ENCODE measurements at places on chromosomes 5 and 9. TPM values are rescaled to one million over a fixed set of nuclear protein-coding genes. Genes with fewer than 3 reads are reported as not detected.

GRCh38 chr5:149397530-149397929 is 18.4 kb upstream of the IL17B start:
- DNase-seq, result no peak

- DNase-seq, result peak; percentile 80
Measured at GRCh38 chr9:95511952-95512708, 4.6 kb downstream of the PTCH1 start.

DNA sequence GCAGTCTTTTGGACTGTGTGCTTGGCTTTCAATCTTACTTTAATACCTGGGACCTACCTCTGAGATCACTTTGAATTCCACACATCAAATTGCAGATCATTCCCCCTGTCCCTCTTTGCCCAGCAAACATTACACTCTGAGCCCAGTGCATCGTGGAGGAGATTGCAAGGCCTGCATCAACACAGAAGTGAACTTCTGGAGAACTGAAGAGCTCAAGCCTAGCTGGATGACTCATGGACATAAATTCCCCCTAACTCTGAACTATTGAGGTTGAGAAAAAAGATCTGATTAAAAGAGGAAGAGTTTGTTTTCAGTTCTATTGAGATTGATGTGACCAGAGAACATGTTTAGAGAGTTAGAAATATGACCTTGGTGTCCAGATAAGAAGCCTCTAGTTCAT is 316.0 kb upstream of the DMAC1 start:
- DNase-seq, result no peak

GRCh38 chr5:160152287-160152686 is 33.0 kb upstream of the PWWP2A start:
- DNase-seq, result no peak

GRCh38 chr9:114856942-114857315 is 51.1 kb upstream of the TNFSF15 start:
- DNase-seq, result no peak

DNA sequence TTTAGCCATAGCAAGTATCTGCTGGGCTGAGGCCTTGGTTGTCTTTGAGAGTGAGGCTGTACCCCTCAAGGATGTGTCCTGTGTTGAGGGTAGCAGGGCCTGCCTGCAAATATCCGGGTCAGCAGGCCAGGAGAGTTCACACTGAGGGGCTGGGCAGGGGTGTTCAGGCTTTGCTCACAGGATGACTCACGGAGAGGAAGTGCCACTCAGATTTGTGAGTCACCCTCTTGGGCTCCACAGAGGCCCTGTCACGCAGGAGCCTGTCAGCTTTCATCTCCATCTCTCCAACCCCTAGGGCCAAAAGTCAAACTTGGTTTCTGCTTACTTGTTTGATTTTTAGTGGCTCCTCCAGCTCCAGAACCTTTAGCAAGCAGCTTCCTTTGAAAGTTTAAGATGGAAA is 211.5 kb downstream of the SEC61B start:
- DNase-seq, result no peak

DNA sequence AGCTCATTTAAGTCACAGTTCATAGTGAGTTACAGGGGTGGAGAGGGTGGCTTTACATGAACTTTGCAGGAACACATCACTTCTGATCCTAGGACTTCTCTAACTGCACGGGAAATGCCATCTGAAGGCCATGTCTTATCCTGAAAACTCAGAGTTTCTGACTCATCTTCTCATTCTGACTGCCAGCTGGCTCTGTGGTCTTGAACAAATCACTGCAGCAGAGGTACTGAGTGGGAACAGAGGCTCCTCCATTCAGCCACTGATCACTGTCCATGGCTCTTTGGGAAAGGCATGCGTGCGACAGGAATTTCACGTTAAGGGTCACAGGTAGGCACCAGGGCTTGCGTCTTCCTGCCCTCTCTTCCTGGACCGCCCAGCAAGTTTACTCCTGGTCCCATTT is 114.6 kb upstream of the LRRTM2 start:
- no peak for DNase-seq

DNA sequence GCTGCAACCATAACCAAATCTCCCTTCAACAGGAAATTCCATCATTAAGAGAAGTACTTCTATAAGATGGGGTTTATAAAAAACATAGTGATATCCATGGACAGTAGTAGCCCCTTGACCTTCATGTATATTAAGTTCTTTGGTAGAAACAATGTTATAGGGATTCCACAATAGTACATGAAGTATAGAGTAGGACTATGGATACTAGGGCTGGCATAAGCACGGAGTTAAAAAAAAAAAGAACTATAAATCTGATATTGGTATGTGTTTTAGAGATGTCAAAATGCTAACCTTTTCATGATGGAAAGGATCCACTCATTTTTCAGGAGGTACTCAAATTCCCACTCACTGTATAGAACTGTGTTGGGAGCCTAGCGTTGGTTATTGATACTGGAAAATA is 337.6 kb downstream of the FGF10 start:
- no peak for DNase-seq

GRCh38 chr5:176875014-176875550 is 24.1 kb downstream of the HK3 start:
- no peak for DNase-seq

DNA sequence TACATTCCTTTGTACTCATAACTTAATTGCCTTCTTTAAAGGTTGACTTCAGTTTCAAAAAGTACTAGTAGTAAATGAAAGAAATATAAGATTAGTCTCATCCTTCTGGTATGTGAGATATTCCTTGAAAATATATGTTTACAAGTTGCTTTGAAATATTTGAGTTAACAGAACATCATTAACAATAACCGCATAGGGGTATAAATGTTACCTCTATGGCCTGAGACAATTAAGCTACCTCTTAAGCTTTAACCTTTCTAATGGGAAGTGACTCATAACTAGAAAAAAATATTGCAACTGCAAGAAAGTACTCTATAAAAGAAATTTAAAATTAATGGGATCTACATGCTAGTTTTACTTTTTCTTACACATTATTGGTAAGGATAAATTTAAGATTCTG is 399.0 kb downstream of the CDH10 start:
- DNase-seq, result no peak

- no peak for DNase-seq
Measured at GRCh38 chr5:56601641-56602071, 213.7 kb upstream of the MAP3K1 start.

DNA sequence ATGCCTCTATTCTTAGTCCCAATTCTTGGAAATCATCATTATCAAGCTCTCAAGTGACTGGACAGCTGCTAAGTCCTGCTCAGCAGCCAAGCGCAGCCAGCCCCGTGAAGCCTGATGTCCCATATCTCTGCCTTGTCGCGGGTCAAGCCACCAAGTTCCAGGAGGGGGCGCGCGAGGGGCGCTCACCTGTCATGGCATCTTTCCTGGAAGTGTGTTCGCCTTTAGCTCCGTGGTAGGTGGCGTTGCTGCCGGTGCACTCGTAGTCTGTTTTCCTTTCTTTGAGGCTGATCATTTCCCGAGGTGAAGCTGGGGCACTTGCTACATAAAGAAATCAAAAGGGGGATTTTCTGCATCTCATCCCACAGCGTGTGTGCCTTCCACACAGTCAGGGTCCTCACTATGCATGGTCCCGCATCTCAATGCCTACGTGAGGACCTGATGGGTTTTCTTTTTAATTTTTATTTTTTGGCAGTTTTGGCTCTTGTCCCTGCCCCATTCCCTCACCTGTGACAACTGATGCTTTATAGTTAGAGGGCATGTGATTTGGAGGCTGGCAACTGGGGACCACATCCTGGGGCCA is 227.0 kb upstream of the DAP start:
- peak; percentile 88 for DNase-seq

GRCh38 chr5:181198905-181199519 is 6.0 kb downstream of the TRIM7 start:
- peak; percentile 58 for DNase-seq

- no peak for DNase-seq
Measured at GRCh38 chr9:3006851-3007250, 163.0 kb upstream of the PUM3 start.

- no peak for DNase-seq
Measured at GRCh38 chr5:2891781-2892180, 140.3 kb upstream of the IRX2 start.

DNA sequence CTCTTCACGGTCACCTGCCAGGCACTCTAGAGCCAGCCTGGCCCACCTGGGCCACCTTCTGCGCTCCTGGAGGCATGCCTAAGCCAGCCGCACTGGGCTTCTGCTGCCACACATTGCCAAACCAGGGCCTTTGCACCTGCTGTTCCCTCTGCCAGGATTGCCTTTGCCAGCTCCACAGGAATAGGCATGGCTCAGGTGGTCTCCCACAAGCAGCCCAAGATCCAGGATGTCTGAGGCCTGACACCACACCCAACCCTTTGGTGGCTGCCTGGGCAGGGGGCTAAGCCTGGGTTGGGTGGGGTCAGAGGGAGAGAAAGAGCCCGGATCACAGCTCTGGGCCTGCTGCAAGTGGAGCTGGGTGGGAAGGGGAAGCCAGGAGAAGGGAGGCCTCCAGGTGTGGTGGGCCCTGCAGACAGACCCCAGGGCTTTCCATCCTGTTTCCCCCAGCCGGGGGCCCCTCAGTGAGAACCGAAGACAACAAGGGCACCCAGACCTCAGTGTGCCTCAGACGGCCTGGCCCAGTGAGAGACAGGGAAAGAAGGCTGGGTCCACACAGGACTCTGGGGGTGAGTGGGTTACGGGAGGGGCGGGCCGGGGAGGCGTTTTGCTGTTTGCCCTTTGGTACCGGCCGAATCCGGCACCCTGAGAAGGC is 672 bp upstream of the SUSD3 start:
- no peak for DNase-seq

DNA sequence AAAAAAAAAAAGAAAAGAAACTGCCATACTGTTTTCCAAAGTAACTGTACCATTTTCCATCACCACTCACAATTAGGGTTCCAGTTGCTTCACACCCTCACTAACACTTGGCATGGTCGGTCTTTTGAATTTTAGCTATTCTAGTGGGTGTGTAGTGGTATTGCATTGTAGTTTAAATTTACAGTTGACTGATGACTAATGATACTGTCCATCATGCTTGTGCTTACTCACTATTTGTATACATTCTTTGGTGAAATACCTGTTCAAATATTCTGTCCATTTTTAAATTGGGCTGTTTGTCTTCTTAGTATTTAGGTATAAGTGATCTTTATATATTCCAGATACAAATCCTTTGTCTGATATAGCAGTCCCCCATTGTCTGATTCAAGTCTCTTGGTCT is 36.2 kb upstream of the ZNF169 start:
- DNase-seq, result no peak

DNA sequence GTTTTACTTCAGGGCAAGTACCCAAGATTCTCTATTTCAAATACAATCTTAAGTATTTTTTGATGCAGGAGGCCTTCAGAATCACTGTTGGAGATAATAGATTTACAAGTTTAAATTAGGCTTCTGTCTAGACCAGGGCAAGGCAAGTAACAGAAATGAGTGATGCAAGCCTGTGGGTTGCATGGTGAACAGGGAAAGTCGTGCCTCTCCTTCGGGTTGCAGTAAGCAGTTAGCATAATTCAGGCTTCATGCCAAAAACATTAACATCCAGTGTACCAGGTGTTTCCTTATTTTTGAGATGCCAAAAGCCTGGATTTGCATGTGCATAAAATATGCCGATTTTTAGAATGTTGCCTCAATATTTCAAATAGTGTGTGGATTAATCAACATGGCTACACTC is 369.0 kb downstream of the CAAP1 start:
- DNase-seq, result no peak

DNA sequence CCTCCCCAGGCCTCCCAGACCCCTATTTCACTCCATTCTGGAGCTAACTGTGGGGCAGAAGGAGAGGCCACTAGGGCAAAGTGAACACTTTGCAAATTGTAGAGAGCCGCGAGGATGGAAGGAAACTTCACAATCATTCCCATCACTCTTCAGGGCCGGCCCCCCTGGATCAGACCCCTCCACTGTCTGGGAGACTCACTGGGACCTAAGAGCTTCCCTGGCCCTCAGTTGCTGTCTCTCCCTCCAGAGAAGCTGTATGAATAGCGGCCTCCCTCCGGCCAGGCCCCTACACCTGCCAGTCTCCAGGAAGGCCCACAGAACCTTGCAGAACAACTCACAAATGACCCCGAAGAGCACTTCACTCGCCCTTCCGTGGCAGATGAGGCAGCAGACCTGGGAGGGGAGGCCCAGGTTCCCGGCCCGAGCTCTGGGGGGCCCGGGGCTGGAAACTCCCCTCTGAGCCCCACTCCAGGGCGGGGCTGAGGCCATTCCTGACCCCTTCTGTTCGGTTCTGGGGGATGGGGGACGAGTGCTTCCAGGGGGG is 141.9 kb upstream of the IER5L start:
- peak; percentile 39 for DNase-seq

- no peak for DNase-seq
Measured at GRCh38 chr9:6959270-6960000, 201.7 kb downstream of the KDM4C start.

Gene CEL
- 0.27 TPM for polyA plus RNA-seq

Gene CCDC152
- polyA plus RNA-seq, result 75.9 TPM

Gene C9
- not detected for polyA plus RNA-seq
